Smooth muscle cell of bladder (primary cell): ENCODE measurements at places on chromosomes 7 and 10. TPM values are rescaled to one million over a fixed set of nuclear protein-coding genes. Genes with fewer than 3 reads are reported as not detected.

SYCE1 gene
- total RNA-seq, result not detected in 2 replicates

GPR26 gene
- total RNA-seq, result not detected in 2 replicates

SPAM1 gene
- not detected in 2 replicates for total RNA-seq

PPP1R17 gene
- not detected in 2 replicates for total RNA-seq

EIF4H gene
- 358 and 393 TPM in 2 replicates for total RNA-seq

CRYGN gene
- total RNA-seq, result 0.14 and 0.74 TPM in 2 replicates

STEAP1B gene
- 4.6 and 6.9 TPM in 2 replicates for total RNA-seq

TRIM73 gene
- 0.18 and 0.71 TPM in 2 replicates for total RNA-seq

RHOBTB1 gene
- 34.4 and 45.8 TPM in 2 replicates for total RNA-seq

CYP3A4 gene
- total RNA-seq, result not detected in 2 replicates

PTPRZ1 gene
- total RNA-seq, result not detected in 2 replicates

NAT16 gene
- total RNA-seq, result not detected in 2 replicates

PPP1R3C gene
- total RNA-seq, result 146 and 190 TPM in 2 replicates

UPK3B gene
- total RNA-seq, result 0.46 TPM in 1 of 2 replicates, not detected in the other

HKDC1 gene
- 0.28 and 0.74 TPM in 2 replicates for total RNA-seq

OR6B1 gene
- total RNA-seq, result not detected in 2 replicates

C10orf95 gene
- total RNA-seq, result 0.14 TPM in 1 of 2 replicates, not detected in the other

FRMPD2 gene
- total RNA-seq, result under 0.01 TPM in 1 of 2 replicates, not detected in the other

WEE2 gene
- total RNA-seq, result not detected in 2 replicates

SP8 gene
- total RNA-seq, result not detected in 2 replicates

ADRB1 gene
- total RNA-seq, result not detected in 2 replicates

GJD4 gene
- not detected in 2 replicates for total RNA-seq

DRGX gene
- total RNA-seq, result not detected in 2 replicates

CACNB2 gene
- 6.7 and 9.0 TPM in 2 replicates for total RNA-seq

FFAR4 gene
- not detected in 2 replicates for total RNA-seq

SFRP5 gene
- total RNA-seq, result not detected in 2 replicates

UPK3BL2 gene
- 1.3 and 1.7 TPM in 2 replicates for total RNA-seq

AZGP1 gene
- total RNA-seq, result 0.09 TPM in 1 of 2 replicates, not detected in the other

WDR11 gene
- 58.5 and 62.4 TPM in 2 replicates for total RNA-seq

TRIM56 gene
- total RNA-seq, result 21.6 and 22.3 TPM in 2 replicates

NKX1-2 gene
- total RNA-seq, result not detected in 2 replicates

EPDR1 gene
- 42.5 and 112 TPM in 2 replicates for total RNA-seq

ASIC3 gene
- total RNA-seq, result 0.14 and 0.37 TPM in 2 replicates

CALY gene
- not detected in 2 replicates for total RNA-seq

COBL gene
- 0.09 and 0.28 TPM in 2 replicates for total RNA-seq

CDC14C gene
- not detected in 2 replicates for total RNA-seq

SLC26A5 gene
- not detected in 2 replicates for total RNA-seq

PITX3 gene
- total RNA-seq, result 0.14 and 0.18 TPM in 2 replicates

RASA4B gene
- 1.8 and 2.0 TPM in 2 replicates for total RNA-seq

MOGAT3 gene
- not detected in 2 replicates for total RNA-seq
